Stimulated activated CD4-positive, alpha-beta T cell treated with anti-CD3 and anti-CD28 coated beads, Interleukin-1b, Interleukin-23, amount 100 ng/mL, for 24 hours (primary cell): ENCODE measurements at places on chromosomes 7 and 10.

DNA sequence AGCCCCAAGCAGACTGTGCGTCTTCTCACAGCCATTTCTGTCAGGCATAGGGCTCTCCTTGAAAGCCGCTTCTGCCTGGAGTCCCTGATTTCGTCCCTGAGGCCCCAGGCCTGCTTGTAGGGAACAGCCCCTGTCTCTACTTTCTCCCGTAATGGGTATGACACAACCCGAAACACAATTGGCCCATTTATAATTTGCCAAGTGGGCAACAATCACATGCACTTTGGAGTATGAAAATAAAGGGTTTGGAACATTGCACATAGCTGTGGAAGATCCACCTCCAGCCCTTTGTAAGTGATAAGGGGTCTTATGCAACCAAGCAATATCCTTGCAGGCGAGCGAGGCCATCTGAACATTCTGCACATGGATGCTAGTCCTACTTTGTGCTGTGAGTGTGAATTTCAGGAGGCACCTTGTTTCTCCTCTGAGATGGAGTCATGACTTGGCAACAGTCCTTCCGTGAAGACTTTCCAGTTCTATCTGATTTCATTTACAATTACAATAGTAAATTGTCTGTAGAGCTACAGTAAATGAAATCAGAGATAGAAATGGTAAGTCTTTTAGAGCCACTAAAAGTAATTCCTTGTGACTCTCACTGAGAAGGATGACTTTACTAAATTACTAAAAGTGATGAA lies 141.5 kb downstream of the CUBN start:
- no peak for DNase-seq

- DNase-seq = no peak
These were observed 53.0 kb upstream of the AGR3 start for GRCh38 chr7:16934722-16935340.

DNA sequence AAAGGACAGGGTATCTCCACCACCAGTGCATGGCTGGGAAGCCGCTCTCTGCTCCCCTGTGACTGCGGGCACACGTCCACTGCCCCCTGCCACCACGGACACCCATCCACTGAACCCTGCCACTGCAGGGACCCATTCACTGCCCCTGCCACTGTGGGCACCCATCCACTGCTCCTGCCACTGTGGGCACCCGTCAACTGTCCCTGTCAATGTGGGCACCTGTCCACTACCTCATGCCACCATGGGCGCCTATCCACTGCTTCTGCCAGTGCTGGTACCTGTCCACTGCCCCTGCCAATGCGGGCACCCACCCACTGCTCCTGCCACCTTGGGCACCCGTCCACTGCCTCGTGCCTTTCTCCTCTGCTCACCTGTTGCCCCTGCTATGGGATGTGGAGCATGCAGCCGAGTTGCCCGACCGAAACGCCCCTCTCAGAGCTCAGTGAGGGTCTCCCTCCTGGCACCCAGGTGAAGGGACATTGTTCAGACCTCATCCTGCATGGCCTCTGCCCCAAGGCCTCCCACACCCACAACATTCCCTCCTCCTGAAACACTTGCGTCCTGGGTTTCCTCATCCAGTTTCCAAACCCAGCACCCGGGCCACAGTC lies 207.4 kb downstream of the ADARB2 start:
- no peak for DNase-seq

DNA sequence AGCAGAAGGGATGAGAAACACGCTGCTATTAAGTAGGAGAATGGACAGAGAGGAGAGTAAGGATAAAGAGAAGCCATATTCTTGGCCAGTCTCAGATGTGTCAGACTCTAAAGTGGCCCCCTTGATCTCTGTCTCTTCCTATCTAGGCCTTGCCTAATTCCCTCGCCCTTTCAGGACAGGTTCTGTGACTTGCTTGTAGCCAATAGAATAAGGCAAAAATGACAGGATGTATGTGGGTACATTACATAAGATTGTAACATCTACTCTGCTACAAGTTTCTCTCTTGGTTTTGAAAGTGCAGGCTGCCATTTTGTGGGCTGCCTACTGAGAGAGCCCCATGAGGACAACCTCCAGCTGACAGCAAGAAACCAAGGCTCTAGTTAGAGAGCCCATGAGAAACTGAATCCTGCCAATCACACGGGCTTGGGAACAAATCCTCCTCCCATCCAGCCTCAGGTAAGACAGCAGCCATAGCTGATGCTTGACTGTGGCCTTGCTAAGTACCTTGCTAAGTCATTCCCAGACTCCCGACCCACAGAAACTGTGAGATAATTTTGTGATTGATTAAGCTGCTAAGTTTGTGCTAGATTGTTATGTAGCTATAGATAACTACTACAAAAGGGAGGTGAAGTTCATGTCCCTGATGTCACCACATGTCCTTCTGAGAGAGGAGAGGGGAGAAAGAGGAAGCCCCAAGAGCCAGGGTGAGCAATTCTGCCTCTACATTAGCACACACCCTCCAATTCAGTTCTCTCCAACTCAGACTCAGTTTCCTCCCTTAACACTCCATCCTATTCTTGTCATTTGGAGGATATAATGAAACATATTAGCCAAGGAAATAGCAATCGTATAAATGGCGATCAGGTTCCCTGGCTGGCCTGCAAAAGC lies 185.5 kb downstream of the SGMS1 start:
- no peak for DNase-seq

GRCh38 chr10:72509941-72510340 lies 115.9 kb downstream of the MICU1 start:
- no peak for DNase-seq

DNA sequence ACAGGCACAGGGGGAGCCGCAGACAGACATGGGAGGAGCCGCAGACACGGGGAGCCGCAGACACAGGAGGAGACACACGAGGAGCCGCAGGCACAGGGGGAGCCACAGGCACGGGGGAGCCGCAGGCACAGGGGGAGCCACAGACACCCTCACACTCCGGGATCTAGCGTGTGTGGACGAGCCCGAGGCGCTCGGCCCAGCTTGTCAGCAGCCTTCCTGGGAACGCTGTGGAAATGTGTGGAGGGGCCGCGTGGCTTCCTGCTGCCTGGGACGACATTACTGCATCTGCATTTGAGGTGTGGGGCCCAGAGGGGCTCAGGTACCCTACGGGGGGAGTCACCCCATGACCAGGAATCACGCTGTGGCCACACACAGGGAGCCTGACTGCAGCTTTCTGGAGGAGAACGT lies 313.2 kb downstream of the PTPRN2 start:
- no peak for DNase-seq

DNA sequence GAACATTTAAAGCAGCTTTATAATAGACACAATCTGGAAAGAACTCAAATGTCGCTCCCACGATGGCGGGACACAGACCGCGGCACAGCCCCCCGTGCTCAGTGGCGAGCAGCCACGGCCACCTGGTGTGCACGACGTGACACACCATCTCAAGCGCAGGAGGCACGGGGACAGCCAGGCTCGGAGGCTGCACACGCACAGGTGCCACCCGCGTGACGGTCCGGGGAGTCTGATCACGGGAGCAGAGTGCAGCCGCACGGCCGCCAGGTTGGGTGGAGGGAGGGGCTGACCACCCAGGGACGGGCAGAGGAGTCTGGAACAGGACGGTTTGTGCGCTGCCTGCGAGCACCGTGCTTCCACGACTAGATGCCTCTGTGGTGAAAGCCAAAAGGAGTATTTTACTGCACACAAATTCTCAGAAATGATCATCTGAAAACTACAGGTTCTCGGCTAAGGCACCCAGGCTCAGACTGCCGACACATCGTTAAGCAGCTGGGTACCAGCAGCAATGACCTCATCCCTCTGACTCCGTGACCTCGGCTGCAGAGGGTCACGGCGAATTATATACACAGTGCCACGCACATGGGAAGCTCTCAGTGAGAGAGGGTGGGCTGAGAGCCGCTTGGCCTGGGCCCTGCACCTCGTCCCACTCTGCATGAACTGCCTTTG lies 7.5 kb upstream of the GPER1 start:
- no peak for DNase-seq

DNA sequence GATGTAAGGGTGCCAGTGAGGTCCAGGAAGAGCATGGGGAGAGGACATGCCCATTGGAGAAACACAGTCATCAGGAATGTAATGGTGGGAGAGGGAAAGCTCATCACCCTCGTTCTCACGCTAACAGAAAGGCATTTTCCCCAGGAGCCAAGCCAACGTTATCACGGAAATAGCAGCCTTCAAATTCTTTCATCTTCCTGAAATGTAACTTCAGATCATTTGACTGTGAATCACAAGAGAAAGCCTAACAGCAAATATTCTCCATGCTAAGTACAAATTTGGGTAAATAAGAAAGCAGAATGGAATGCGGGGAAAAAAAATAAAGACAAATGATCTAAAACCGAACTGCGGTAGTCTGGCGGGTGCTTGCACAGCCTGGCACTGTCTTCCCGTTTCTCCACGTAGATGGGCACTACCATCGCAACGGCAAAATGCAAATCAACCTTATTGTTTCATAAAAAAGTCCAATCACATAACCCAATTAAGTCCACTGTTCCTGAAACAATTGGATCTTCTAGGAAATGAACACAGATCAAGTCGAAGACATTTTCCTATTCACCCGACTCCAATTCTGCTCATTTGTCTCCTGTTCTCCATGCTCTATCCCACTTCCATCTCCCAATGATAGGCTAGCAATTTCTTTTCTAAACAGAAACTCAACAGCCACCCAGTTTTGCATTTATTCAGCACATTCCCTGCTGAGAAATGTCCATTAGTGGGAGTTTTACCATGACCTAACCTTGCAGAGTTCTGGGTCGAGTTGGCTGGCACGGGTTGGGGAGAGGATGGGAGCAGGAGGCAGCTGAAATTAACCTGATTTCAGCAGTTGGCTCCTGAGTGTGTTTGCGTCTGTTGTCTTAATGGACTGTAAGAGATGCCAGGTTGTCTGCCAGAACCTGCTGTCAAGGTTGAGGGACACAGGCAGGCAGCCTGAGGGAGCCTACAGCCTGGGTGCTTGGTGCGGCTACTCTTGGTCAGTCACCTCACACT lies 74.6 kb upstream of the FRMD4A start:
- no peak for DNase-seq

DNA sequence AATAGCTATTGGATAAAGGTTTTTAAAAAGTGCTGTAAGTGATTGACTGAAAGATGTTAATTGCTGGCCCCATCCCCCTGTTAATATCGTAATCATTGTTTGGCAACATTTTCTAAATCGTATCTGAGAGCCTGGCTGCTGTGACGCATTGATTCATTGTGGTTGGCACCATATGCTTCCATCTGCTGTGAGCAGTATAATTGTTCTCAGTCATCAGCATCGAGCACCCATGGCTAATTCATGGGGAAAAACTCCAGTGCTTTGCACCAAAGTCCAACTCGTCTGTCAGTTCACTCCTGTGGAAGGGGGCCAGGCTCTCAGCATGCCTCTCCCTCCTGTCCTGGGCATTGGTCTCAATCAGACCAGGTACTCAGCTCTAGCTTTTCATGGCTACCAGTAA lies 205.2 kb downstream of the STK31 start:
- no peak for DNase-seq

DNA sequence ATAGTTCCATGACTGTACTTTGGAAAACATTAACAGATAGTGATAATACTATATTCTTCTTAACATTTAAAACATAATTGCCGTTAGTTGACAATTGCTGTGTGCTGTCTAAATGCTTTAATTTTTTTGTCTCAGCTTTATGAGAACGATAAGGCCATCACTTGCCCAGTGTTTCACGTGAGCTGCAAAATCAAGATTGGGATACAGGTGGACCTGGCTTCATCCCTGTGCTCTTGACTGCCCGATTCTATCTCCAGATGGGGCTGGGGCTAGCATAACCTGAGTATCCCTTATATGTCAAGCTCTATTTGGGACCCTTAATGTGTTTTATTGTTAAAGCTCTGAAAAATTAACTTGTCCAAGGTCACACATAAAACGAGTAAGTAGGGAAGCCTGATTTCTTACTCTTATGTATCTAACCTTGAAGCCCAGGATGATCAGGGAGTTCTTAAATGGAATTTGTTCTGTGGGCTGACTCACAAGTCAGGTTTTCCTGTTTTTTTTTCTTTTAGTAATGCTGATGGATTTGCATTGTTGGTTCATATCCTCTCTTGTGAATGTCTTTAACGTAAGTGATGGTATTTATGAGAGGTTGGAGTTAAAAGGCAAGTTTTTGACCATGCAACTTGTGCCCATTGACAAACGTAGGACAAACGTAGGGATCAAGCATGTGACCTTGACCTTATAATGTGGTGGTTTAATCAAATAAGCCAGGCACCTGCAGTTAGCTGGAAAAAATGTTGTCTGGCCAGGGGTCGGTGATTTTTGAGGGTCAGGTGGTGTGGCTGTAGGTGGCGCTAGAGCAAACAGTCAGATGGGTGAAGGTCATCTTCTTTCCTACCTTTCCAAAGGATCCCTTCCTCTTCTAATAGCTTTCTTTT lies 3.6 kb downstream of the PRKAR2B start:
- no peak for DNase-seq

GRCh38 chr7:47479821-47480575 lies 101.9 kb downstream of the TNS3 start:
- DNase-seq = no peak

DNA sequence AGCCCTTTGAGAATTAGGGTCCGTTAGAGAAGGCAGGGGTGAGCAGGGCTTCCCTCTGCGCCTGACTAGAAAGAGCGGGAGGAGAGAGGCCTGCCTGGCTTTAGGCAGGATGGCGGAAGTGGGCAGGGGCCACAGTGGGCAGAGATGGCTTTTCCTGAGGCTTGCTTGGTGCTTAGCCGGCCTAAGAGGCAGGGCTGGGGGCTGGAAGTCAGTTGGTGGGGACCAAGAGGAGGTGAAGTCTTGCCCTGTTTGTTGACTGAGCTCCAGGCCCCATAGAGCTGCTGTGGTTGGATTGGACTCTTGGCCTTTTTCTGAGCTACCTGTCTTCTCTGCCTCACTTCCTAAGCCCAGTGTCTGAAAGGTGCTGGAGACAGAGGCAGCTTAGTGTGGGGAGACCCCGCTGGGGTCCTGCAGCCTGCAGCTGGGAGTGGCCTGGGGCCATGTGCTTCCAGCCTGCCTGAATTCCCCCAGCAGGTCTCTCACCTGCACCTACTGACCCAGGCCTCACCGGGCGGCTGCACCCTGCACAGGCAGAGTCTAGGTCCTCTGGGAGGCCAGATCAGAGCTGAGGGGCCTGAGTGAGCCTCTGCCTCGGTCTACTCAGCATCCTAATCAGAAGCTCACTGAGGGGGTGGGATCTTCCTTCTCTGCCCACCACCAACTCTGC lies 4.8 kb downstream of the FAM241B start:
- DNase-seq = no peak

GRCh38 chr7:149460493-149461277 lies at the start of gene ZNF777:
ZNF777 (minus strand) TSS chr7:149461062; CDS start chr7:149456022, 5,040 bp downstream.
- peak; percentile 66 for DNase-seq

- no peak for DNase-seq
These were observed 23.1 kb upstream of the ZNF735 start for GRCh38 chr7:64183827-64184372.

DNA sequence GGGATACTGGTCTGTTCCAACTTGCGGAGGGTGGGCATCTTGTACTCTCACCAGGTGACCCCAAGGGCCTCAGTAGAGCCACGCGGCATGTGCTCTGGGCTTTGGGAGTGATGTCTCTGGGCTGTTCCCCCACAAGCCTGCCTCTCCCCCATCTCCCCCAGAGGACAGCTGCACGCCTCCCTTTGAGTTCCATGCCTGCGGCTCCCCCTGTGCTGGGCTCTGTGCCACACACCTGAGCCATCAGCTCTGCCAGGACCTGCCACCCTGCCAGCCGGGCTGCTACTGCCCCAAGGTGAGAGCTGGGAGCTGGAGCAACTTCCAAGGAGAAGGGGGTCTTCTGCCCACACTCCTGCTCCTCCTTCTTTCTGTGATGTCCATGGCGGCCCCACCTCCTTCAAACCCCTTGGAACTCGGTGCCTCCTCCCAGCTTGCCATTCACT lies 15.0 kb upstream of the ZNF862 start:
- DNase-seq = no peak

GRCh38 chr10:110840225-110840922 lies 31.4 kb upstream of the PDCD4 start:
- DNase-seq = no peak
